ENCODE measurements at places on chromosomes 12 and 14.

DNA sequence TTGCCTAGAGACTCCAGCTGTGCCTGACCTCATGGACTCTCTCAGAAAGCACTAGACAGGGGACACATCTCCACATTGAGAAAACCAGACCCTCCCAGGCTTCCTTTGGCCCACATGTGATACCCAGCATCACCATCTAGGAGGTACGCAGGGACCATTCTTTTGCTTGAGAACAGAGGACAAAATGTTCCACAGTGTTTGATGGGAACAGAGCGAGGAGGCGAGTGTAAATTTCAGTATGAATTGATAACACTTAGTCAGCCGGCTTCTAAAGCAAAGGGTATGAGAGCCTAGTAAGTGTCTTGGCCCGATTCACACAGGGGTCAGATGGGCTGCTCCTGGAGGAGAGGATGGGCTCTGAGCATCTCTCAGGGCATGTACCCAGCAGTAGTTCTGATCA is 1052.4 kb downstream of the BCL11B start:
- no peak for DNase-seq

DNA sequence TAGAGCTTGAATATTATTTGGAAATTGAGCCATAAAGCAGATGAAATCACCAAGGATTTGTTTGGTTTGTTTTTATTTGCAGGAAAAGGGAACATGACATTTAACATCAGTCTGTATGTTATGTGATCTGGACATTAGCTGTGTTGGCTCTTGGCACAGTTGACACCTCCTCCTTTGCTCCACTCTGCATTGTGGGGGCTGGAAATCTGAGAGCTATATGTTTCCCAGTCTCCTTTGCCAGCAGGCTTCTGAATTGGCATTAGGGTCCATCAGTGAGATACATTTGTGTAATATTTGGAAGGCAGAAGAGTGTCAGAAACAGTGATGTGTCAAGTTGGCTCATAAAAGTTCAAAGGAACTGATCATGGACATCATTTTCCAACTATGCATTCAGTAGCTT is 322.1 kb upstream of the ATP2B1 start:
- DNase-seq: no peak

DNA sequence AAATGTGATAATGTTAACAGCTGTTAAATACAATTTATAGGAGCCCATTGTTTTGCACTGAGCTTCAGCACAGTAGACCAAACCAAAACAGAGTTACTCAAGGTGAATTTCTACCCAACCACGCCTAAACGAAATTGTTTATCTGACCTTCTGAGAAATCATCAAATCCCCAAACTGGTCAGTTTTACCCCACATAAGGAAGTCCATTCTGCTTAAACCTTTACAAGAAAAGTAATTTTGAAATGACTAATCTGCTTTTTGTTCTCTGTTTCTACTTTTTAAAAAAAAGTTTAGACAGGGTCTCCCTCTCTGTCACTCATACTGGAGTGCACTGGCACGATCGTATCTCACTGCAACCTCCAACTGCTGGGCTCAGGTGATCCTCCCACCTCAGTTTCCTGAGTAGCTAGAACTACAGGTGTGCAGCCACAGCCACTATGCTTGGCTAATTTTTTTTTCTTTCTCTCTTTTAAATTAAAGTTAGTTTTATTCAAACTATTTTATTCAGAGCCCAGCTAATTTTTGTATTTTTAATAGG is 1.4 kb upstream of the RNF10 start:
- DNase-seq: no peak

DNA sequence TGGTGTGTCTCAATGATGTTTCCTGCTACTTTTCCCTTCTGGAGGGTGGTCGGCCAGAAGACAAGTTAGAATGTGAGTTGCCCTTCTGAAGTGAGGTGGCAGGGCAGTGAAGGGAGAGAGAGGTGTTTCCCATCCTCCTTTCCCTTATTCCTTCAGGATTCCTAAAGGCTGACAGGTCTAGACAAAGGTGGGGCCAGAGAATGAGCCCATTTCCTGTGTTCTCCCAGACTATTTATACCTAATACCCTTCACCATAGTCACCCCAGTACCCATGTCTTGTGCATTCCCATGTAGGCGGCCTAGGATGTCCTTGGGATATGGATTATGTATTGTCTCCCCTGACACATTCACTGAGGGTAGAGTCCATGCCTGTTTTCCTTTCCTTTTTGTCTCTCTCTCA is 7.0 kb downstream of the DGKA start:
- no peak for DNase-seq

- peak; percentile 71 for DNase-seq
Measured at GRCh38 chr12:26097046-26097878, 27.6 kb downstream of the BHLHE41 start.

DNA sequence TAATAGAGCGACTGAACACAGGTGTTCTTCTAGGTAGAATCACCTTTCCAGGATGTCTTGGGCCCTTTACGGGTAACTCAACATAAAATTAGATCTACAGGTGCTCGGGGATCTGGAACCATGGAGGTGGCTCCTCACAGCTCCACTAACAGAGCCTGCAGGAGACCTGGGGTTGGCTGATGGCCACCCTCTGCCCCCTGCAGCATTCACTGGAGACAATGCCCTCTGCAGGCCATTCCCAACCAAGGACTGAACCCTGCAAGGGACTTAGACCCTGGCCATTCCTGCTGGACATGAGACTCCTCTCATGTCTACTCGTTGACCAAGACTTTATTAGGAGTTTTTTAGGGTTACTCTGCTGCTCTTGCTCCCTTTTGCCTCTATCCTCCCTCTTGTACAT is 58.5 kb upstream of the PPP4R3A start:
- no peak for DNase-seq

DNA sequence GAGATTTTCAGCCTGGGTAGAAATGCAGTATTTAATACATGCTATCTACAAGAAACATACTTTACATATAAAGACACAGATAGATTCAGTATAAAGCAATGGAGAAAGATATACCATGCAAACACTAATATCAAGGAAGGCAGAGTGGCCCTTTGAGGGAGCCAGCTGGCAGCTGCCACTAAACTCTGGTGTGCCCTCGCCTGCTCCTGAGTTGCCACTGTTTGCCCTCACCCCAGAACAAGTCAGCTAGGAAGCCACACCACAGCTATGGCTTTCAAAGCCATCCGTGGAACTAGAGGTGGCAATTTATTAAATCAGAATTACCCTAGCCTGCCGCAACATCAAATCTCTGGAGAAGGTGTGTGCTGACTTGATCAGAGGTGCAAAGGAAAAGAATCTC is 18.3 kb downstream of the PXN start:
- DNase-seq: no peak

GRCh38 chr12:69415471-69416275 is 54.5 kb upstream of the FRS2 start:
- peak; percentile 94 for DNase-seq

GRCh38 chr14:74792249-74793039 is 29.3 kb downstream of the YLPM1 start:
- DNase-seq: peak; percentile 23

- no peak for DNase-seq
Measured at GRCh38 chr12:54372113-54372806, 8.0 kb upstream of the GPR84 start.

DNA sequence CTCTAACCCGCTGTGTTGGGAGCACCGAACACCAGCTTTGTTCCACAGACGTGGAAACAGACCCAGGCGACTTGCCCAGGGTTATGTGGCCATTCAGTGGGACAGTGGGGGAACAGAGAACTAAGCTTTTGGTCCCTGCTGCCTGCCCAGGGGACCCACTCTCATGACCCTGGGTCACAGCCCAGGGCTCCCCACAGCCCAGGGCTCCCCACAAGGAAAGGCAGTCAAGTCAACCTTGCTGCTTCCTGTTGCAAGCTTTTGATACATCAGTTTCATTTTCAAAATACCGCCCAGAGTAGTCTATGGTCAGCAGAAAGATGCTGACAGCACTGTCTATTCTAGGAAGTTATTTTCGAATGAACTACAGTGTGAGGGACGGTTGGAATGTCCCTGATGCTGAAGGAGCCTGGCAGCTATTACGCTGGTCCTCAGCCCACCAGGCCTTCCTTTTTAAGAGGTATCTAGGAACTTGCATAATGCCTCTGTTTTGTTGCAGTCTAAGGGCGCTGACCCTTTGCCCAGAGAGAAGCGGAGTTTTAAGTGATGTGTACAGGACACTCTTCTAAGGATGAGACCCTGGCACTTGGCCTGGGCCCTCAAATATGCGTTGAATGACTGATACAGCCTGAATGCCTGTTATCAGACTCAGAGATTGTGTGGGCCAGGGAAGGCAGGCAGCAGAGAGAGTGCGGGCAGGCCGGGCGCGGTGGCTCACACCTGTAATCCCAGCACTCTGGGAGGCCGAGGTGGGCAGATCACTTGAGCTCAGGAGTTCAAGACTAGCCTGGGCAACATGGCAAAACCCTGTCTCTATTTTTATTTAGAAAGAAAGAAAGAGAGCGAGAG is 12.6 kb upstream of the TTC7B start:
- DNase-seq: no peak

GRCh38 chr14:102390064-102390855 is 27.5 kb downstream of the TECPR2 start:
- DNase-seq: peak; percentile 37

DNA sequence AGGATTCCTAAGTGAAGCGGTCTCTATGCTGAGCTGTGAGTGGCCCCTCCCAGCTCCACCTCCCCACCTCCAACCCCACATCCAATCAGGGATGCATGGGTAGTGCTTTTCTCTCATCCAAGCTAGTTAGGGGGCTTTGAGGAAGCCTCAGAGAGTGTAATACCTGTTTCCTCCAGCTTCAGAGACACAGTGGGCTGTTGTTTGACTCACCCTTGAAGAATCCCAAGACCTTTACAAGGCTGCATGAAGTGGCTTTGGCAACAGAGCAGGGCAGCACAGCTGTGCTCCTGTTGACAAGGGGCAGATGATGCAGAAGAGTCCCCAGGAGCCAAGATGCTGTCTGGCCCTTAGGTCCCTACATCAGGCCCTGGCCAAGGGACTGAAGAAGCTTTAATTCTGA is 27.1 kb upstream of the CLMN start:
- no peak for DNase-seq

GRCh38 chr12:55001198-55001868 is 16.8 kb upstream of the TESPA1 start:
- DNase-seq: no peak

DNA sequence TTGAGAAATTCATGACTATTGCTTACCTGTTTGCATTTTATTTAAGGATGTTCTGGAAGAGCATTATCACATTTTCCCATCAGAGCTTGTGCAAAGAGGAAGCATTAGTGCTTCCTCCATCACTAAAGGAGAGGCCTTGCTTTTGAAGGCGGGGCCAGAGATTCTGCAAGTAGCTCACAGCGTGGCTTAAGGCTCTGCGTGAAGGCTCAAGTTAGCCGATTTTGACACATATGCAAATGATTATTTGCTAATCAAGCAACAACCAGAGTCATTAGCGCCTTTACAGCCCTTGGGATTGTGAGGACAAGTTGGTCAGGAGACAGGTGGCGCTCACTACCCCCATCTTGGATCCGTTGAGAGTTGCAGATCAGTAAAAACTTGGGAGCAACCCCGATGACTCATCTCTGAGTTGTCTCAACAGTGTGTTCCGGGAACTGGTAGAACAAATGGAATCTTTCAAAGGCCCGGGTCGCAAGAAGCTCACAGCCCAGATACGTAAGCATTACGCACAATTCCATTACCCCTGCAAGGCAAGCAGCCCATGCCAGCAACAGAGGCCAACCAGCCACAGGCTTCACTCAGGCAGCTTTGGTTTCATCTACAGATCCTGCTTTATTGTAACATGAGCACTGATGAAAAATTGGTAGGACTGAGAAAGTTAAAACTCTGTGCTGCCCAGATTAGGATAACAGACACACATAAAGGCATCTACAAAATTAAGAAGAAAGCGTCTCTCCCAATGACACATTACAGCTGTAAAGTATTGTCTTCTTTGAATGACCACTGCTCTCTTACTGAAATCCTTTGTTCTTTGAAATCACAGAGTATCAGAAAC is 34.9 kb upstream of the SPTSSA start:
- peak; percentile 98 for DNase-seq

- DNase-seq: no peak
Measured at GRCh38 chr12:98296462-98297079, 218.8 kb upstream of the TMPO start.

GRCh38 chr12:132427174-132427768 is 62.7 kb upstream of the FBRSL1 start:
- no peak for DNase-seq

DNA sequence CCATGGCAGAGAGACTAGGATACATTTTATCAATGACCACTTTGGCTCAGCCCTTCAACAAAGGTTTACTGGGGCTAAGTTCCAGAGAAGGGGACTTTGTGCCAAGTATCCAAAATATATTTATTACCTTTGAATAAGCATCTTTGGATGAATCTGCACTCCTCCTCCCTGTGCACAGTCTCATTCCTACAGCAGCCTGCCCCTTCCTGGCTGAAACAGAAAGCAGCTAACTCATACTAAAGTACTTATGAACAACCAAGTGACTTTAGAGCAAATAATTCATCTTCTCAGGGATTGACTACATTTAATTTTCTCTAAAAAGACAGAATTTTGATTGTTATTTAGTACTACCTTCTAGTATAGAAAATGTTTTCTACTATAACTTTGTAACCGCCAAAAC is 47.8 kb upstream of the ETV6 start:
- DNase-seq: no peak

DNA sequence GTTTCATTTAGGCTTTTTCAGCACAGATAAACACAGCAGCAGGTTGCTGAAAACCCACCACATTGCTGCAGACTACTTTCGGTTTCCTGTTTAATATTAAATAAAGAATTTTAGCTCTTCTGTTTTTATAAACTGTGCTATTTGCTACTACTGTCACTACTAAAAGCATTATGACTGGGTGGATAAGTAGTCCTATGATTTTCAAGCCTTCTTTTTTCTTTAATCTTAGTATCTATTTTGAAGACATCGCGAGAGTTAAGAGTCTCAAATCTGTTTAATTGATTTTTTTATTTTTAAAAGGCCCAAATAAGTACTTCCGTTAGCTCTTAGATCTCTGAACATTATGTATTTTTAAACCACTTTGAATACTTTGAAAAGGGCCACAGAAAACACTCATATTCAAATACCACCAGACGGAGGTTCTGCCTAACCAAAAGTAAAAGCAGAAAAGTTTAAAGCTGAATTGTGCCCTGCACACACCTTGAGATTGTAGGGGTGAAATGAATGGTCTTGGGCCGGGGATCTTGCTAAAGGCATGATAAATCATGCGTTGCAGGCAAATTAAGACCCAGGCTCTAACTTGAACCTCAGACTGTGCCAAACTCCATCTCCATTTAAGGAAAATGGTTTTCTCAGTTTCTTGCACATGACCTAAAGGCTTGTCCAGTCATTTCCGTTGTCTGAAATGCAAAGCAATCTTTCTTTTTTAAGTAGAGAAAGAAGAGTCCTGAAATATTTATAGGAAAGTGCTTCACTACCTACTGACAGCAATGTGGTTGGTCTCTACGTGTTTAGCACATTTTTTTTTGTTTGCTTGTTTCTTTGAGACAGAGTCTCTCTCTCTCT is 13.6 kb upstream of the FOXN3 start:
- peak; percentile 58 for DNase-seq

DNA sequence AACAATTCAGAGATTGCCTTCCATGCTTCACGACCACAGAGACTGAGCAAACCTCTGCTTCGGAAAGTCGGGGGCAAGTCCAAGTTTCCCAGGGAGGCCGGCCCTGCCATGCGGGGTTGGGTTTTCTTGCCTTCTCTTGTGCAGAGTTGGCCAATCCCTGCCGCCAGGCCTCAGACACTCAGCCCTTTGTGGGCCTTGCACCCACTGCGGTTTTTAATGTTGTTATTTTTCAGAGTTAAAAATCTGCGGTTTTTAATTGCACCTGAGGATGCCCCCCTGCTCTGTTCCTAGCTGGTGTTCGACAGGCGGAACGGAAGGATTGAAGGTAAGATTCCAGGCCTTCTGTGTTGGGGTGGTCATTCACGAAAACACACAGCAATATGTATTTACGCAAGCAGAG is 108.7 kb downstream of the CALM1 start:
- no peak for DNase-seq
